Large intestine (tissue), 12 donors: ENCODE measurements at places on chromosomes 16 and 17. TPM values are rescaled to one million over a fixed set of nuclear protein-coding genes. Genes with fewer than 3 reads are reported as not detected.

Gene NLE1
- 14.1 TPM for polyA plus RNA-seq

Gene C17orf107
- polyA plus RNA-seq = 2.1 TPM

GRCh38 chr16:59173408-59173831 is 439.3 kb upstream of the GOT2 start:
- H3K27ac ChIP-seq = no peak overlapping the region
- H3K27me3 ChIP-seq = no peaks in the 10 kb centered on the region
- no peaks in the 10 kb centered on the region for H3K4me1 ChIP-seq

DNA sequence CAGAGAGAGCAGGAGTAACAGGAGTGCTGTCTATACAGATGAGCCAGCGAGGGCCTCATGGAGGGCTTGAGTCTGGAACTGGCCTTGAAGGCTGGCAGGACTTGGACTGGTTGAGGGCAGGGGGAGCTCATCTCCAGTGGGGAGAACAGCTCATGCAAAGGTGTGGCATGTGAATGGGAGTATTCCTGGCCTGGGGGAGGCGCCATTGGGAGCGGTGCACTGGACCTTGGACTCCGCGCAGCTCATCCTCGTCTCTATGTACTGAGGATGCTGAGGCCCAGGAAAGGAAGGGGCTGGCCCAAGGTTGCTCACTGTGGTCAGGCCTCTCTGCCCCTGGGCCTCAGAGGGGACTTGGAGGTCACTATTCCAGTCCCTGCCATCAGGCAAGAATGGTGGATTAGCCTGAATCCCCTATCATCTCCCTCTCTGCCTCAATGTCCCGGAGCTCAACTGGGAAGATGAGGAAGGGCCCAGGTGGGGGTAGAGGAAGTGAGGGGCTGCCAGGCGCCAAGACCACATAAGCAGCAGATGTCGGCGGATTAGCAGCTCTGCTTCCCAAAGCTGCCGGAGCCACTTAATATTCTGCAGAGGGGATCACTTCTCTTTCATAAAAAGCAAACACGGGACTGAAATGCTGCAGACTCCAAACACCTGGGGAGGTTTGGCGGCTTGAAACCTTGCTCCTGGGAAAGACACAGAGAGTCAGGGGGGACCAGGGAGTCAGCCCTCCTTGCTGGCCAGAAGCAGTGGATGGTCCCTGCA is 88.9 kb downstream of the SDK2 start:
- H3K4me1 ChIP-seq = no peaks in the 10 kb centered on the region
- peaks cover 4% of the 10 kb centered on the region for H3K27me3 ChIP-seq
- H3K36me3 ChIP-seq = no peaks in the 10 kb centered on the region
- H3K27ac ChIP-seq = no peak overlapping the region
- no peak overlapping the region for H3K4me3 ChIP-seq

Gene LITAFD
- polyA plus RNA-seq = 1.8 TPM

Gene EFNB3
- 7.4 TPM for polyA plus RNA-seq

DNA sequence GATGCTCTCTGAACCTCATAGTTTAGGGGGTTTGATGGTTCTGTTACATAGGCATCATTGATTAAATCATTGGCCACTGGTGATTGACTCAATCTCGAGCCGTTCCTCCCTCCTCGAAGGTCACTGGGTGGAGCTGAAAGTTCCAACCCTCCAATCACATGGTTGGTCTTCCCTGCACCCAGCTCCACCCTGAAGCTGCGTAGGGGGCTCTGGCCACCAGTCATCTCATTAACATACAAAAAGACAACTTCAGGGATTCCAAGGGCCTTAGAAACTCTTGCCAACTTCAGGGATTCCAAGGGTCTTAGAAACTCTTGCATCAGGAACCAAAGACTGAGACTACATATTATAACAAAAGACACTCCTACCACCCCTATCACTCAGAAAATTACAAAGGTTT is 306.5 kb upstream of the TNRC6C start:
- peaks cover 11% of the 10 kb centered on the region for H3K27me3 ChIP-seq
- no peak overlapping the region for H3K4me3 ChIP-seq
- no peak overlapping the region for H3K27ac ChIP-seq
- no peaks in the 10 kb centered on the region for H3K4me1 ChIP-seq
- no peaks in the 10 kb centered on the region for H3K36me3 ChIP-seq

DNA sequence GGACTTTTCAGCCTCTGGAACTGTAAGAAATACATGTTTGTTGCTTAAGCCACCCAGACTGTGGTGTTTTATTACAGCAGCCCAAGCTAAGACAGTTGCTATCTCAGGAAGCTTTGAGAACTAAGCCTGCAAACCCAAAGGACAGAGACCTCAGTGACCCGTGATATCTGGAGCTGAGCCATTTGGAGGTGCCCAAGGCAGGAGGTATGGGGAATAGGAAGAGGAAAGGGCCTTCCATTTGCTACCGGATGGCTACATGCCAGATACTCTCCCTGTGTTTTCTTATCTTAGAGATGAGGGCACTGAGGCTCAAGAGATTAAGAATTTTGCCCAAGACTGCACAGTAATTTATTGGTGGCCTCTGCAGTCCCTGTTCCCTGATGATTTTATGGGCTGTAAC is 622.1 kb upstream of the CDH5 start:
- H3K27ac ChIP-seq = no peak overlapping the region
- H3K36me3 ChIP-seq = no peaks in the 10 kb centered on the region
- no peak for DNase-seq
- no peaks in the 10 kb centered on the region for H3K4me1 ChIP-seq
- no peaks in the 10 kb centered on the region for H3K27me3 ChIP-seq

Gene GCGR
- 2.5 TPM for polyA plus RNA-seq

GRCh38 chr17:64008830-64009229 is 10.7 kb downstream of the PRR29 start:
- H3K27ac ChIP-seq = peak overlapping the region; percentile 80
- H3K4me3 ChIP-seq = no peak overlapping the region
- H3K36me3 ChIP-seq = no peaks in the 10 kb centered on the region
- H3K27me3 ChIP-seq = no peaks in the 10 kb centered on the region
- no peak for DNase-seq

GRCh38 chr17:50426814-50427787 is 1.1 kb downstream of the ACSF2 start:
- H3K4me3 ChIP-seq = peak overlapping the region; percentile 71
- no peaks in the 10 kb centered on the region for H3K36me3 ChIP-seq
- H3K27me3 ChIP-seq = no peaks in the 10 kb centered on the region
- peak; percentile 51 for DNase-seq
- H3K4me1 ChIP-seq = peaks cover 52% of the 10 kb centered on the region

Gene TRPV3
- 15.0 TPM for polyA plus RNA-seq

GRCh38 chr16:9039210-9039609 is 52.2 kb upstream of the HAPSTR1 start:
- H3K36me3 ChIP-seq = no peaks in the 10 kb centered on the region
- no peak overlapping the region for H3K27ac ChIP-seq
- no peaks in the 10 kb centered on the region for H3K4me1 ChIP-seq
- H3K27me3 ChIP-seq = no peaks in the 10 kb centered on the region
- no peak for DNase-seq

GRCh38 chr16:7517496-7517895 is 184.9 kb downstream of the RBFOX1 start:
- no peaks in the 10 kb centered on the region for H3K36me3 ChIP-seq
- H3K27ac ChIP-seq = no peak overlapping the region
- H3K4me1 ChIP-seq = no peaks in the 10 kb centered on the region
- no peak overlapping the region for H3K4me3 ChIP-seq

Gene P2RX5
- 2.2 TPM for polyA plus RNA-seq

Gene SHCBP1
- polyA plus RNA-seq = 4.7 TPM

DNA sequence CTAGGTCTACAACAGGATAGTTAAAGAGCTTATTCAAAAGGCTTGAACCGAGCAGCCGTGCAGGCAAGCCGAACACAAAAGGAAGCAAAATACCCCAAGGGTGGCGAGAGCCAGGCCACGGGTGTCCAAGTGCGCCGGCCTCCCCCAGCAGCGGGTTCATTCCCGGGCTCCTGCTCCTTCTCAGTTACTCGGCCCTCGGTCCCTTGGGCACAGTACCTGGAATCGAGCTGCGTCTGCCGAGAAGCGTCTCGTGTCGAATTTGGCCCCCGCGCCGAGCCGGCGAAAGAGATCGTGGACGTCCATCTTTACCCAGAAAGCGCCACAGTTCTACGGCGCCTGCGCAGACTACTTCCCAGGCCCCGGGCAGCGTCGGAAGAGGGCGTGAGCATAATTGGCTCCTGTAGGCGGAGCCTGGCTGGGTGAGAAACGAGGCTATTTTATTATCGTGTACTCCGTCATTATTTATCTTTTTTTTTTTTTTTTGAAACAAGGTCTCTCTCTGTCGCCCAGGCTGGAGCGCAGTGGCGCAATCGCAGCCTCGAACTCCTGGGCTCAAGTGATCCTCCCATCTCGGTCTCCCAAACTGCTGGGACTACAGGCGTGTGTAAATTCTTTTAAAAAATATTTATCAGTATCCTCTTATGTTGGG is at the start of gene DDX52:
DDX52 (minus strand) TSS at position 329 of the 649 bp plus-strand sequence; CDS start at position 303, 26 bp downstream.
- peaks cover 10% of the 10 kb centered on the region for H3K36me3 ChIP-seq
- no peaks in the 10 kb centered on the region for H3K27me3 ChIP-seq
- peak within 1 kb of the TSS; percentile 89 for H3K27ac ChIP-seq
- H3K4me3 ChIP-seq = peak within 1 kb of the TSS; percentile 73

DNA sequence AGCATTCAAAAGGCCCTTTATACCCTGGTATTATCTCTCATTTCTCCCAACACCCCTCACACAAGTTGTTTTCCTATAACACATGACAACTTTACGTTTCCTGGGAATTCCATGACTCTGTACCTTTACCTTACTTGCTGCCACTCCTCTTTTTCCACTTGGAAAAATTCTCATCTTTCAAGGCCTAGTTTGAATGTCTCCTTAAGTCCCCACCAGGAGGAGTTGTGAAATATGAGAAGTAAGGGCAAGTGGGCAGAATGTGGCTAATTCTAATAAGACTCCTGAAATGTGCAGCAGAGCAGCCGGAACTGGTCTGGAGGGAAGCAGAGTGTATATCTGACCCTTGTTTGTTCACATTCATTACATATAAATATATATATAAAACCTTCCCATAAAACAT is 39.7 kb downstream of the BRCA1 start:
- H3K36me3 ChIP-seq = no peaks in the 10 kb centered on the region
- H3K27me3 ChIP-seq = no peaks in the 10 kb centered on the region
- H3K4me1 ChIP-seq = peaks cover 19% of the 10 kb centered on the region
- peak; percentile 76 for DNase-seq
- no peak overlapping the region for H3K4me3 ChIP-seq

- no peaks in the 10 kb centered on the region for H3K4me1 ChIP-seq
- no peak overlapping the region for H3K4me3 ChIP-seq
- no peaks in the 10 kb centered on the region for H3K27me3 ChIP-seq
Observed at GRCh38 chr17:60091109-60091508, 12.4 kb upstream of the HEATR6 start.

Gene RAB11FIP4
- polyA plus RNA-seq = 18.8 TPM

- H3K4me3 ChIP-seq = no peak overlapping the region
- H3K27ac ChIP-seq = no peak overlapping the region
- H3K4me1 ChIP-seq = no peaks in the 10 kb centered on the region
- H3K27me3 ChIP-seq = no peaks in the 10 kb centered on the region
- DNase-seq = peak; percentile 18
Observed at GRCh38 chr17:67689534-67690177, 28.1 kb upstream of the NOL11 start.

GRCh38 chr16:27514806-27515205 is 34.9 kb downstream of the GTF3C1 start:
- no peak overlapping the region for H3K4me3 ChIP-seq
- no peak overlapping the region for H3K27ac ChIP-seq

DNA sequence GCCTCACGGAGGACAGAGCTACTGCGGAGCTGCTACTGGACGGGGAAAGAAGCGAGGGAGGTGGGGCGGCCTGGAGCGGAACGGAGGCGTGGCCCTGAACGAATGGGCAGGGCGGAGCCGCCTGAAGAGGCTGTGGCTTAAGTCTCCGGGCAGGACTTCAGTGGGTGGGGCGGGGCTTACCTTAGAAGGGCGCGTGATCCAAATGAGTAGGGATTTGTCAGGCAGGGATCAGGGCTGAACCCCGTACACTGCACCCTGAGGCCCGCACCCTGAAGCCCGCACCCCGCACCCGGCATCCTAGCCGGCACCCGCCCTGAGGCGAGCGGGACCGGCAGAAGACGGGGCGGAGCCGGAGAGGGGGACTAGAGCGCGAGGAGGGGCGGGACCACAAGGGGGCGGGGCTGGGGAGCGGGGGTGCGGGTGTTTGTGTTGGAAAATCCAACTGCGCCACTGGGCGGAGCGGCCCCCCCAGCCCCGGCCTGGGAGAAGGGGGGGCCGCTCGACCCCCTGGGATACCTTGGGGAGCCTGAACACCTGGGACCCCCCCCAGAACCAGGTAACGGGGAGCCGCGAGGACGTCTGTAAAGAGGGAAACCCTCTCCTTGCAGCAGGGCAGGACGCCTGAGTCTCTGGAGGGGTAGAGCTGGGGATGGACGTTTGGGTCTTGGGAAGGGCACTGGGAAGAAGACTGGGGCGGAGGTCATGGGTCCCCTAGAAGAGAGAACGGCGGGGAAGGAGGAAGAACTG is at the start of gene KDM6B:
KDM6B (plus strand) TSS at position 423 of the 747 bp plus-strand sequence. CDS start 11,338 bp downstream, outside the sequence.
- peaks cover 24% of the 10 kb centered on the region for H3K4me1 ChIP-seq
- H3K4me3 ChIP-seq = peak within 1 kb of the TSS; percentile 56
- peak within 1 kb of the TSS; percentile 96 for H3K27ac ChIP-seq
- peaks cover 2% of the 10 kb centered on the region for H3K27me3 ChIP-seq

- no peak for DNase-seq
- no peaks in the 10 kb centered on the region for H3K36me3 ChIP-seq
- H3K27me3 ChIP-seq = no peaks in the 10 kb centered on the region
- H3K4me1 ChIP-seq = peaks cover 6% of the 10 kb centered on the region
Observed at GRCh38 chr17:40470932-40471828, 27.9 kb downstream of the IGFBP4 start.

DNA sequence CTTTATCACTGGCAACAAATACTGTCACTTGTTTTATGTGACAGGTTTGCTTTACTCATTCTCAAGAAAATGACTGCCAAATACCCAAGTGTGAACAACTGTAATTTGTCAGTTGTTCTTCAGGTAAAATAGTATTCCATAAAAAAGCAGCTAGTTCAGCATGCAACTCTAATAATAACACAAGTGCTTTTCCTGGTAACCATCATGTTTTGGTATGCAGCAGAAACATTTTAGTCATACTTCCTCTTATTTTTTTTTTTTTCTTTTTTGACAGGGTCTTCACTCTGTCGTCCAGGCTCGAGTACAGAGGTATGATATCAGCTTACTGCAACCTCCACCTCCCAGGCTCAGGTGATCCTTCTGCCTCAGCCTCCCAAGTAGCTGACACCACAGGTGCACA is 4.6 kb downstream of the TERF2 start:
- peaks cover 3% of the 10 kb centered on the region for H3K4me1 ChIP-seq
- peaks cover 40% of the 10 kb centered on the region for H3K36me3 ChIP-seq

DNA sequence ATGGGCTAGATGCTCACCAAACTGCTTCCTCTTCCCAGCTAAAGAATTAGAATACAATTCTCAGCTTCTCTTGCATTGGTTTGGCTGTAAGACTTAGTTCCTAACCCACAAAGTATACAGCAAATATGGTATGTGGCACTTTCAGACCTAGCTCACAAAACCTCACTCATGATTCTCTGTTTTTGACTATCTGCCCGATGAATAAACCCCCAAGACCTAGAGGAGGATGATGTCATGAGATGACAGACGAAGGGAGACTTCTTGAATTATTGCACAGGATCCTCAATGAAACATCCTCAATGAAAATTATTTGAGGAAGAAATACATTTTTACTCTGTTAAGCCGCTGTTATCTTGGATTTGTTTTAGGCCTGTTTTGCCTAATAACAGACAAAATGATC is 14.3 kb downstream of the CNOT1 start:
- H3K27ac ChIP-seq = no peak overlapping the region
- H3K27me3 ChIP-seq = no peaks in the 10 kb centered on the region
- DNase-seq = no peak

- peaks cover 60% of the 10 kb centered on the region for H3K4me1 ChIP-seq
- no peak for DNase-seq
- H3K36me3 ChIP-seq = peaks cover 4% of the 10 kb centered on the region
- H3K4me3 ChIP-seq = no peak overlapping the region
- H3K27me3 ChIP-seq = no peaks in the 10 kb centered on the region
- peak overlapping the region; percentile 74 for H3K27ac ChIP-seq
Observed at GRCh38 chr16:24995469-24995868, 19.7 kb downstream of the ARHGAP17 start.

Gene EIF1
- polyA plus RNA-seq = 791 TPM
